ENCODE measurements at places on chromosomes 1 and 21. TPM values are rescaled to one million over a fixed set of nuclear protein-coding genes. Genes with fewer than 3 reads are reported as not detected.

DNA sequence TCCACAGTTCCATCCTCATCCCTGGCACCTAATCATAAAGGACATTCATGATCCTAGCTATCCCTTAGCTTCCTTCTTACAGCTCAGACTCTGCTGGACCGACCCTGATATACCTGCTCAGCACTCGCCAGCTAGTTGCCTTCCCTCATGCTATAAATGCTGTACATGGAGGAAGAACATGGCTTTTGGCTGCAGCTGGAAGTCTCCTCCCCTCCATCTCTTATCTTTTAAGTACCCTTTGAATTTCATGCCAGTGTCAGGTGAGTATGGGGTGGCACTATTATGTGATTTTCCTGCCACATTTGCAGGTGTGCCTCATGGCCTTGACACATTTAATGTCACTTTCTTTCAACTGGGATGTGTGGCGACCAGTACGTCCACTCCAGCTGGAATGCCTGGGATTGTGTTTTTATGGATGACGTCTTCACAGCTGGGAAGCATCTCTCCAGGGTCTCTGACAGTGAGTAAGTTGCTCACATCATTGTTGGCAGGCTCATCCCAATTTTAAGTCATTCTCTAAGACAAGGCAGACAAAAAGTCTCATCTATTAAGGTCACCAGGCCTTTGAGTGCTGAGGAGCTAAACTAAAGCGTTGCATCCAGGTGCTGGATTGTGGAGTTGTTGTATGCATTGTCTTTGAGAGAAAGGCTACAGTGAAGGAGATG is 43.4 kb downstream of the RUNX1 start:
- H3K36me3 ChIP-seq = no peaks in the 10 kb centered on the region
- no peaks in the 10 kb centered on the region for H3K4me1 ChIP-seq
- no peak overlapping the region for H3K27ac ChIP-seq
- H3K4me3 ChIP-seq = no peak overlapping the region
- no peak for DNase-seq

DNA sequence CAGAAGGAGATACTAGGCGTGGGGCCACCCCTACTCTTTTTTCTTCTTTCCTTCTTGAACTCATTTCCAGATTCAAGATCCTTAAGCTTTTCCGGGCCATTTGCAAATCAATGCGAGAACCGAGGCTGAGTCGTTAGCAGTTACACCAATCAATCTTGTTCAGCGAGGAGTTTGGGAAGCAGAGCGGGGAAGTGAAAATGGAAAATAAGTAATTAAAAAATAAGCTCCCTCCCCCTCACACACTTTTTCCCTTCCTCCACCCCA is 1.7 kb upstream of the NEGR1 start:
- DNase-seq = peak; percentile 71
- H3K36me3 ChIP-seq = no peaks in the 10 kb centered on the region
- H3K4me1 ChIP-seq = peaks cover 3% of the 10 kb centered on the region
- H3K4me3 ChIP-seq = peak overlapping the region; percentile 83

DNA sequence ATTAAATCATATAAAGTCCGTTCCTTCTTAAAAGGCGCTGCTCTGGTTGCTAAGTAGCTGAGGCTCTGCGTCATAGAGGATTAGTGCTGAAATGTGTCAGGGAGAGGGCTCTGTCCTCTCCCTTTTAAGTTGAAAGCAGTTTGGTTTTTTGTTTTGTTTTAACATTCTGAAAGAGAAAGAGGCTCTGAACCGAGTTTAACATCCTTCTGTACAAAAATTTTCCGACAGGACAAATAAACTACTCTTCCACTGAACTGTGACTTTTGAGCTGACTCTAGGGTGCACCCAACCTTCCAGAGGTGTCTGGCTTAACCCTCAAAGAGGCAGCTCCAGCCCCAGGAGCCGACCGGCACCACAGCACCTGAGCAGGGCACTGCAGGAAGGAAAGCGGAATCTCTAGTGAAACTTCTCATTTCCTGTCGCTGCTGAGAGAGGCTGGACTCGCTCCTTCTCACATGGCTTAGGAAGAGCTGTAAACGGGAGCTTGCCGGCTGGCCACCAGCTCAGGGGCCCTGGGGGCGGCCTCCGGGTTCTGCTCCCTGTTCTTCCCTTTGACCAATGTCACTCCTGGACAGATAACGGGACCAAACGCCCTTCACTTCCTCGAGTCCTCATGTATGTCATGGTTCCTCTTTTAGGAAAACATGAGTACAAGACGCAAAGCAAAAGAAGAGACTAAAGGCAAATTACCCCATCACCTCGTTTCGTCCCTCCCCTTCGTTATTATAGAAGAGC is 1.2 kb downstream of the VAV3 start:
- no peaks in the 10 kb centered on the region for H3K36me3 ChIP-seq
- H3K27ac ChIP-seq = peak overlapping the region; percentile 11
- H3K27me3 ChIP-seq = peaks cover 8% of the 10 kb centered on the region
- DNase-seq = no peak
- H3K4me3 ChIP-seq = peak overlapping the region; percentile 54

BARHL2 gene
- 0.44 TPM for total RNA-seq

F13B gene
- not detected for total RNA-seq

RXFP4 gene
- not detected for total RNA-seq

All from spinal cord (tissue), 10 donors.